Motor neuron (in vitro differentiated cells): ENCODE measurements at places on chromosomes 2 and 18.

DNA sequence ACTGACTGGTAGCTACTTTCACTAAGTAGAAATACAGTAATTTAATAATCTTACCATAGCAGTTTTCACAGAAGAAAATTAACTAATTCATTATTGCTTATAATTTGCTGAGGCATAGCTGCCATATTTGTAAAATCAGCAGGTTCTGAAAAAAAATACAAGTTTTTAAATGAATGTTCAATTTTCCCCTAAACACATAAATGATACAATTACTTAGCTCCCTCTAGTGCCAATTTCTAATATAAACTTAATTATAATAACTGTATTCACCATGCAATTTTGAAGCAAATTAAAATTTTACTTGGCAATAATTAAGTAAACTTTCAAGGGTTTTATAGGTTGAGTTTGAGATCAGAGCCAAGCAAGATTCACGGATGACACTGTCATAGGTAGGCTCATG is 1321.6 kb upstream of the ACVR2A start:
- ATAC-seq, result no peak

GRCh38 chr2:23351388-23352141 is 33.4 kb upstream of the KLHL29 start:
- ATAC-seq, result peak; percentile 100

DNA sequence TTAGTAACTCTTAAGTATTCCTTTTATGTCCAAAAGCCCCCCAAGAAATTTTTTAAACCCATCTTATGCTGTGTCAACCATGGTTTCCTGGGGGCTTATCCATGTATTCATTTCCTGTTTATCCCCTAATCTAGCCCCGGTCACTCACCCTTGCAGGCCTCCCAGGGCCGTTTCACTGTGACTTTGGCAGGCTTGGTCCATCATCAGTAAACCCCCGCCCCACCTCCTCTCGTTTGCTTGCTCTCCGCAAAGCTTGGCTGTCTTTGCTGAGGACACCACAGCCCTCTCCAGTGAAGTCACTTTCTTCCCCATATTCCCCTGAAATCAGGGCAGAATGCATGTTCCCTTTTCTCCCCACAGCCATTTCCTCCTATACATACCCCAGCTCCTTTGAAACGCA is 7.2 kb upstream of the TMEM177 start:
- no peak for ATAC-seq

GRCh38 chr18:74342416-74343043 is 26.9 kb downstream of the C18orf63 start:
- ATAC-seq, result no peak

- ATAC-seq, result no peak
These were observed 6.9 kb upstream of the CXCR4 start for GRCh38 chr2:136124805-136125204.

GRCh38 chr18:55119434-55119833 is 160.2 kb upstream of the CCDC68 start:
- no peak for ATAC-seq

- ATAC-seq, result no peak
These were observed 15.5 kb upstream of the IL1RN start for GRCh38 chr2:113111823-113112287.

DNA sequence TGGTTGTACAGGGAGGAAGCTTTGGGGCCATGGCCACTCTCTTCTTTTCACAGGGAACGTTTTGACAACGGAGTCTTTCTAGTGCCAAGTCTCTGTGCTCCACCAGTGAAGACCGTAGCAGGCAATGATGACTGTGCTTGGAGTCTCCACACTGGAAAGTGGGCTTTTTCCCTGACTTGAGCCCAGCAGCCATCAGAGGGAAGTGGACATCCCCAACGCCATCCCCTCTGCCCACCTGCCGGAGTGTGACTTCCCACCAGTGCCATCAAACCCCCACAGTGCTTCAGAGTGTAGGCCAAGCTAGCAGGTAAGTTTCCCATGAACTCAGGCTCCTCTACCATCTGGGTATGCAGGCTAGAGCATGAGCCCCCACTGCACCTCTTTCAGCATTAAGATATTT is 78.7 kb downstream of the APOB start:
- ATAC-seq, result no peak

DNA sequence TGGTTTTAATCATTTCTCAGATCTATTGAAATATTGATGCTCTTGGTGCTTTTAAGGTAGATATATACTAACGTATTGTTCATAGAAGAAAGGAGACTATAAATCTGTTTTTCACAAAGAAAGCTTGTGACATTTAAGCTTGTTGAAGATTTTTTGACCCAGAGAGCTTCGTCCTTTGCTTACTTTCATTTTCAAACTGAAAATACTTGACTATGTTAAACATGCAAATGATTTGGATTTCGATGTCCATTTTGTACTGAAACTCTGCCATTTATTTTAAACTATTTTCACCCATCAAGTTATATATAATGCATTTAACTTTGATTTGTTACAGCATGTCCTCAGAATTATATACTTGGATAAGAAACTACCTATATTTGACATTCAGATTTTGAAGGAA is 85.2 kb downstream of the SLC4A10 start:
- ATAC-seq, result no peak

DNA sequence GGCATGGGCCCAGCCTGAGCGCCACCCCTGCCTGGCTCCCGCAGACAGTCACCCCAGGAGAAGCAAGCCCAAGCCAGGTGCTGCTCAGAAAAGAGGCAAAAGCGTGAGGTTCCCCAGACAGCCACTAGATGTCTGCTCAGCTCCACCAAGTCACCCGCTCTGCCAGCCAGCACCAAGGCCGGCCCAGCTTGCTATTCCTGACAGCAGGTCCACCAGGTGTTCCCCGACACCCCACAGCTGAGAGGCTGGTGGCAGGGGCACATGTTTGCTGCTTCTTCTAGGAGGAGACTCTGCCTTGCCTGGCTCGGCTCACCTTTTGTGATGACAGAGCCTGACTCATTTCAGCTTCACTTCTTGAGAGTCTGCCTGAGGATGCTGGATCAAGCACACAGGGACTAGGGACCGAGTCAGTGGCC is 206.7 kb downstream of the MGAT5 start:
- ATAC-seq, result peak; percentile 82

DNA sequence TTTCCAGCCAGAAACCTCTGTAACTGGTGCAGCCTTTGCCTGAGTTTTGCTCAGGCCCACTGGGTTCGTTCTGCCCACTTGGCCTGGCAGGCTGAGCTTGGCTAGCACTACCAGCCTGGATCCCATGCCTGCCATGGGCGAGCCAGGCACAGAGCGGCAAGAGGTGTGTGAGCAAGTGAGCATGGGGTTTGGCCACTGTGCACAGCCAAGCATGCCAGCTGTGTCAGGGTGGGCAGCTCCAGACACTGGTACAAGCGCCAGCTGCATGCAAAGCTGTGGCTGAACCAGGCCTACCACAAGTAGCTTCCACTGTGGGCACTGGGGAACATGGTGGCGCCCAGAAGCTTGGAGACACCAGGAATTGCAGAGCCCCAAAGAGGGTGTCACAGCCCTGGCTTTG is 56.3 kb upstream of the LDAH start:
- ATAC-seq, result no peak

GRCh38 chr2:72144632-72145288 is 2.9 kb downstream of the CYP26B1 start:
- ATAC-seq, result peak; percentile 50

DNA sequence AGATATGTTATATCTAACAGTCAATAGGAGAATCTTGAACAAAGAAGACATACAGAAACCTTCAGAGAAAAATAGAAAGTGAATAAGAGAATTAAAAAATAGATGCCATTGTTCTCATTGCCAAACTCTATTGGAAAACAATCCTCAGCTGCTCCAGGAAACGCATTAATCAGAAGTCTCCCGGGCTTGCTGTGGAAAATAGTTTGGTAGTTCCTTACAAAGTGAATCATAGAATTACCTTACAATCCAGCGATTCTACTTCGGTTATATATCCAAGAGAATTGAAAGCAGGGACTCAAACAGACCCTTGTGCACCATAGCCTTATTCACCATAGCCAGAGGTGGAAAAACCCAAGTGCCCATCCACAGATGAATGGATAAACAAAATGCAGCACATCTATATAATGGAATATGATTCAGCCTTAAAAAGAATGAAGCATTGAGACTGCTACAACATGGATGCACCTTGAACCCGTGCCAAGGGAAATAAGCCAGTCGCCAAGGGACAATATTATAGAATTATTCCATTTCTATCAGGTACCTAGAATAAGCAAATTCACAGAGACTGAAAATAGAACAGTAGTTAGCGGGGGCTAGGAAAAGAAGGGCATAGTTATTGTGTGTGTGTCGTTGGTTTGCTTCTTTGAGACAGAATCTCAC is 21.9 kb upstream of the CHRNA1 start:
- no peak for ATAC-seq

- ATAC-seq, result peak; percentile 17
These were observed 61.3 kb downstream of the NEDD4L start for GRCh38 chr18:58105206-58105887.
